ENCODE measurements at places on chromosomes 11 and 22.

DNA sequence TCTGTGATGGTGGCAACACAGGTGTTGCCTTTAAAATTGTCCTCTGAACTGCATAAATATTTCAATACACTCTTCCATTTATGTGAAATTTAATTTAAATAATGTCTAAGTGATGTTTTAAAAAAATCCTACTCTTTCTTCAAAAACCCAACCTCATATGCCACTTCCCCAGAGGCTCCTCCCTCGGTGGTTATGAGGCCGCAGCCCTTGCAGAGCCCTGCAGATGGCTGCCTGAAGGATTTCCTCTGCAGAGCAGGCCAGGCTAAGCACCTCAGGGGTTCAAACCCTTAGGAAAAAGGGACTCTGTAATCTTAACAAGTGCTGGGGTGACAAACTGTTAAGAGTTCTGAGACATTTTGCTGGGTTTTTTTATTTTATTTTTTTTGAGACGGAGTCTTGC lies 25.2 kb downstream of the MORC2 start:
- no peak for DNase-seq

GRCh38 chr11:12216041-12216451 lies 105.7 kb downstream of the MICAL2 start:
- no peak for DNase-seq

- DNase-seq = no peak
Observed at GRCh38 chr11:94048032-94048709, 27.0 kb downstream of the HEPHL1 start.

GRCh38 chr11:93700830-93701229 lies 39.3 kb downstream of the CEP295 start:
- DNase-seq = no peak

- DNase-seq = no peak
Observed at GRCh38 chr11:73996161-73996747, 12.6 kb downstream of the UCP3 start.

Measured in NT2/D1 (cell line).